Activated T-helper 9 cell treated with anti-CD3 and anti-CD28 coated beads, Interleukin-2, amount 50 U/mL, for 16 hours (primary cell): ENCODE measurements at places on chromosomes 3 and 15.

GRCh38 chr3:23565041-23565775, 240.5 kb upstream of the UBE2E1 start:
- no peak for DNase-seq

DNA sequence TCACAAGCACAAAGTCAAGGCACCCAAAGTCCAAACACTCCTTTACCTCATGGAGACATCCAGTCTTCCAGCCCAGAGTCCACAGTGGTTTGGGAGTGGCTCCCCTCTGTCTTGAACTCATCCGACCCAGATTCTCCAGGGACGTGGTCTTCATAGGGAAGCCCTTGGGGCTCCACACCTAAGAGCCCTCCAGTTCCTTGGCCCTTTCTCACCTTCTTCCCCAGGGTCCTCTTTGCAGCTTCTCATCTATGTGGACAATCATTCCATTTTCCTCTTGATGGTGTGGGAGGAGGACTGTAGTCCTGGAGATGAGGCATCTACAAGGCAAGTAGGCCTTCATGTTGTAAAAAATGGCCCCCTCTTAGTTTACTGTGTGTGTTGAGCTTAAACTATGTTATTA, 87.3 kb upstream of the RNF7 start:
- no peak for DNase-seq

GRCh38 chr3:16658004-16658924, 53.0 kb upstream of the DAZL start:
- no peak for DNase-seq

DNA sequence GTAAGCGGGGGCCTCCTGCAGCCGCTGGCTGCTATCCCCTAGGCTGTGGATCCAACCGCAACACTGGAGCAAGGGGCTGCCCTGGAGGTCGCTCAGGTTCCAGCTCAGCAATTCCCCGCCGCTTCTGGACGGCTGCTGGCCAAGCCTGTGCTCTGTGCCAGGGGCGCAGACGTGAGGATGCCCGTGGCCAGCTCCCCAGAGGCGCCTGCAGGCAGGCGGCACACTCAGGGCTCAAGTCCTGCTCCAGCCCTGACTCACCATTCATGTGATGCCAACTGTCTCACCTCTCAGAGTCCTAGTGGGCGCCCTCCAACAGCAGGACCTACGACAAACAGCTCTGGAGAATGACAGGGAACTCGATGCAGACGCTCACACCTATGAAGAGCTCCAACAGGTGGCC, 31.6 kb downstream of the KLHL25 start:
- no peak for DNase-seq

- no peak for DNase-seq
These were observed 172.2 kb downstream of the SSR3 start for GRCh38 chr3:156382458-156383346.

DNA sequence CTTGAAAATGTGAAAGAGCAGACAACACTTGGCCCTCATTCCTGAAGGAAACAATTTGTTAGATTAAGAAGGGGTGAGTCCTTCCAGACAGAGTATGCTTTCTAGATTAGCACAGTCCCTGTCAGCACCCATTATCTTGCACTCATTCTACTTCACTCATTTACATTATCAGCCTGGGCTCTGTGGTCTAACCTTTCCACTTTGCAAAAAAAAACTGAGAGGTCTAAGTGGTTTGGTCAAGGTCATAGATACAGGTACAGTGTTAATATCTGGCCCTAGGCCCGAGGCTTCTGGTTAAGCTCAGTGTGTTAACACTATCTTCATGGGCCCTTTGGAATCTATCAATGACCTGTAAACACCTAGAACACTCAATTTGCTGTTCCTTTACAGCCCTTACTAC, 123.4 kb upstream of the LRRN1 start:
- DNase-seq: no peak

DNA sequence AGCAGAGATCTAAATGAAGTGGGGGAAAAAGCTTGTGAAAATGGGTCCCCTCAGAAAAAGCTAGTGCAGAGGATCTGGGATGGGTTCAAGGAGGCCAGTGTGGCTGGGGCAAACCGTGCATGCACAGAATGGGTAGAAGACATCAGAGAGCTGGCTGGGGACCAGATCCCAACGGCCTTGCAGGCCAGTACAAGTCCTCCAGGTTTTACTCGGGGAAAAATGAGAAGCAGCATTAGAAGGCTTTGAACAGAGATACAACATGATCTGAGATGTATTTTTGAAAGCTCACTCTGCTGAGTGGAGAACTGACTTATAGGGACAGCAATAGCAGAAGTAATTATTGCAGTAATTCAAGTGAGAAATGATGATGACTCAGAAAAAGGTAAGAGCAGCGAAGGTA, 114.5 kb downstream of the HERC1 start:
- DNase-seq: no peak

- DNase-seq: no peak
These were observed 132.0 kb downstream of the EEFSEC start for GRCh38 chr3:128285042-128285966.

DNA sequence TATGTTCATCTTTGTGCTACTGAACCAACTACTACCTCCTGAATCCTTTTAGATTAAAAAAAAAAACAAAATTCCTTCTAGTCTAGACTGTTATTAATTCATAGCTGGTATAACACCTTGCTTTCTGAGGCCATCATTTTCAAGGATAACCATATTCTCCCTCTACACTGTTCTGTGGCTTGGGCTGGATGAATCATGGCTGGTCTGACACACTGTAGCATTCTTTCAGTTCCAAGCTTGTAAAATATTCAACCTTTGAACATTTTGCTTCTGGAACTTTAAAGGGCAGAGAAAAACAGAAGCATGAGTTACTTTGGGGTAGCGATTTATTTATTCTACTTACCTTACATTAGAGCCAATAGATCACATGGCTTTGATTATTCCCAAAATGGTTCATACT, 7.6 kb downstream of the HSPBAP1 start:
- DNase-seq: no peak

DNA sequence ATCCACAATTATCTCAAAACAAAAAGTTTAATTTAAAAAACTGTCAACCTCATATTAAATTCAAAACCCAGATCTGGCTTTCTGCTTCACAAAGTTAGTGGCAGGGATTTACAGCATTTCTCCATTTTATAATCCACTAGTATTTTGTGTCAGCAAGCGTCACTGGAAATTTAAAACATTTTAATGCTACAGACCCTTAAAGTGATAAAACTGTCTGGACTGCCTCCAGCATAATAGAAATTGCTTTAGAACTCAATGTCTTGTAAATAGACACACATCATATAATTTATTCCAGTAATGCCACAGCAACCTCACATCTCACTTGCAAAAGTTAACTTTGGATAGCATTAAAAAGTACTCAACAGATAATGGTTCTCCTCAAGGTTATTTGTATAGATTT, 116.1 kb downstream of the ULK4 start:
- DNase-seq: no peak

GRCh38 chr3:39050029-39050428, 1.7 kb downstream of the SCN11A start:
- DNase-seq: no peak

- DNase-seq: no peak
These were observed 5.7 kb downstream of the EIF4G1 start for GRCh38 chr3:184320104-184320445.

DNA sequence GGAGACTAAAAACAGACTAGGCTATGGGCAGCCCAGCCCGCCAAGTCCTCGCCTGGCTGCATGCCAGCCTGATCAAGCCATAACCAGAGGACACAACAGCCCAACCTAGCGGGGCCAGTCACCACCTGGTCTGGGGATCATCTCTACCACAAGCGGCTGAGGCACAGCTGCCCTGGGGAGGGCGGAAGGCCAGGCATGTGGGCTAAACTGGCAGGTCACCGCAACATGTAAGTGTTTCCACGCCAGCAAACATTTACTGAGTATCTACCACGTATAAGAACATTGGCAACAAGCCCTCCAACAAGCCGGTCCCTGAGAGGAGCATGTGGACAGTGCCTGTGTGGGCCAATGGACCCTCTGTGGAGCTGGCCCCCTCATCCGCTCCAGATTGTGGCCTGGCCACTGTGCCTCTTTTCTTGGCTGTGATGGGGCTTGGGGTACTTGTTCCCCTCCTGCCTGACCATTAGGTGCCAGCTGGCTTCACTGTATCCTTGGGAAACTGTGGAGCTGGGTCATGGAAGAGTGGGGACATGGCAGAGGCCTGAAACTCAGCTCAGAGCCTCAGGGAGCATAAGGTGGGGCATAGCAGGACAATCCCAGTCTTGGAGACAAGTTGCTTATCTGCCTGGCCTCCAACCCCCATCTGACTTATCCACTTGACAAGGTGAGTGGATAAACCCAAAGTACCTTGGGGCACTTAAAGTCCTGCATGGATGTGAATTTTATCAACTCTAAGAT, 9.0 kb downstream of the UBXN7 start:
- no peak for DNase-seq

DNA sequence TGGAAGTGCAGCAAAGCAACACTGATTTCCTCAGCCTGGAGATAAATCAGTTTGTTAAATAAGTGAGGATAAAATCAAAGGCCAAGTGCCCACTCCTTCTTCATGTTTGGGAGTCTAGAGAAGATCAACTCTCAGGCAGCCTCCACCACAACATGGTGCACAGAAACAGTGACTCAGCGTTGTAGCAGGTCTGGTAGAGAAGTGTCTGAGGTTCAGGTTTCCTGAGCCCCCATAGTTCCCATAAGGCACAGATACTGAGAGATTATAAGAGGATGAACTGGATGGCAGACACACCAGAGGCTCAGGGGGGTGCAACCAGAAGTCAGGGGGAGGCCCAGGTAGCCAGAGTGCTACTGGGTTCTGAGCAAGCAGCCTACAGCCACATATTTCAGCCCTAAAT, 166.7 kb downstream of the FRMD5 start:
- no peak for DNase-seq

DNA sequence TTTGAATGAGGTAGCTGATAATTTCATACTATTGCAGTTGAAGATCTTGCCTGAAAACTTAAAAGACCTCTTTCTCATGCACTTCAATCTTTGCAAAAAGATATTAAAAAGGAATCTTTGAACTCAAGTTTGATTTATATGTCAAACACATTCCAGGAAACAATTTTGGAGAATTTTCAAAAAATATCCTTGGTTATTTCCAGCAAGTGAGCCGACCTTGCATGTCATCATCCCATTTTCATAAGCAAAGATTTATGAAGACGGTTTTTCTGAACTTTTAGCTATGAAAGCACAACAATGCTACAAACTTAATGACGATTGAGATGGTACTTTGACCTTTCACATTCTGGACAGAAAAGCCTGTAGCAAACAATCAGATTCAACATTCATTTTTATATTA, 95.6 kb downstream of the RFX7 start:
- no peak for DNase-seq

- DNase-seq: no peak
These were observed 2.6 kb upstream of the FOXP1 start for GRCh38 chr3:71585887-71586809.

GRCh38 chr3:54791501-54792156, 136.2 kb downstream of the LRTM1 start:
- DNase-seq: no peak

- no peak for DNase-seq
These were observed 591.1 kb downstream of the GBE1 start for GRCh38 chr3:81170298-81170697.

- DNase-seq: no peak
These were observed 40.9 kb downstream of the CBLB start for GRCh38 chr3:105827959-105828358.

DNA sequence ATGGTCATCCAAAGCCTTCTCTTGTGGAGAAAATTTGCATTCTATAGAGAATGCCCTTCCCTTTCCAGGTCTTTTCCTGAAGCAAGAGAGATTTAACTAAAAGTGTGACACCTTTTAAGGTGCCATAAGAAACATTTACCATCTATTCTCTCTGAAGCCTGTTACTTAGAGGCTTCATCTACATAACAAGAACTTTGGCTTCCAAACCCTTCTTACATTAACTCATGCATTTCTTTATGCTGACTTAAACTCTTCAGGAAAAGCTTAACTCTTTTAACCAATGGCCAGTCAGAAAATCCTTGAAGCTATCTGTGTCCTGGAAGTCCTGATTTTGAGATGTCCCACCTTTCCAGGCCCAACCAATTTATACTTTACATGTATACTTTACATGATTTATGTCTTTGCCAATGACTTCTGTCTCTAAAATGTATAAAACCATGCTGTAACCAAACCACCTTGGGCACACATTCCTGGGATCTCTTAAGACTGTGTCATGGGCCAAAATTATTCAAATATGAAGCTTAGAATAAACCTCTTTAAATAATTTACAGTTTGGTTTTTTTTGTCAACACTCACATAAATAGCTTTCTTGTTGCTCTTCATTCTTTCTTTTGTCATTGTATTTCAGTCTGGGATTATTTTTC, 472.6 kb upstream of the NECTIN3 start:
- DNase-seq: no peak

DNA sequence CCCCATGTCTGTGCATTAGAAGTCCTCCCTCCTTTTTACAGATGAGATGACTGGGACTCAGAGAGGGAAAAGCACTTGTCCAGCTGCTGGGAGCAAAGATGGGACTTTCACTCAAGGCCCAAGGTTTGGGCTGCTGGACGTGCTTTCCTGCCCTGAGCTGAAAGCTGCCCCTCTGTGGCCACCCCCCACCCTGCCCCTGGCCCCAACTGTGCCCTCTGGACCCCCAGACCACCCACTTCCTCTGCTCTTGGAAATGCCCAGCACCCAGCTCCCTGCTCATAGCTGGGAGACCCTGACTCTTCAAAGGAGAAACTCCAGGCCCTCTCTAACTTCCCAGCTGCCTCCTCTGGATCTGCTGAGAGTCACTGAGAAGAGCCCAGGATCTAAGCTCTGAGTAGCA, 20.7 kb downstream of the GRIP2 start:
- no peak for DNase-seq

GRCh38 chr3:29605845-29606244, 325.0 kb downstream of the RBMS3 start:
- no peak for DNase-seq

- no peak for DNase-seq
These were observed 292.4 kb downstream of the UBE2E2 start for GRCh38 chr3:23495507-23495906.

- no peak for DNase-seq
These were observed 42.2 kb downstream of the KLF15 start for GRCh38 chr3:126314790-126315658.

- DNase-seq: no peak
These were observed 280.4 kb downstream of the ULK4 start for GRCh38 chr3:41681479-41681878.

- no peak for DNase-seq
These were observed 218.6 kb downstream of the SNRPN start for GRCh38 chr15:25173241-25174028.

DNA sequence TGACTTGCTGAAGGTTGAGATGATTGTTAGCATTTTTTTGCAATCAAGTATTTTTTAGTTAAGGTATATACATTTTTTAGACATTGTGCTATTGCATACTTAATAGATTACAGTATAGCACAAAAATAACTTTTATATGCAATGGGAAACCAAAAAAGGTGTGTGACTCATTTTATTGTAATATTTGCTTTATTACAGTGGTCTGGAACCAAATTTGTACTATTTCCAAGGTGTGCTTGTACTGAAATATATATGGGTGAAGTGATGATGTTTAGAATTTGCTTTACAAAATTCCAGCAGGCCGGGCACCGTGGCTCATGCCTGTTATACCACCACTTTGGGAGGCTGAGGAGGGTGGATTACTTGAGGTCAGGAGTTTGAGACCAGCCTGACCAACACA, 29.1 kb upstream of the TBC1D23 start:
- DNase-seq: no peak

GRCh38 chr3:71062037-71062932, 521.2 kb downstream of the FOXP1 start:
- no peak for DNase-seq
